ENCODE measurements at places on chromosomes 13 and 19. TPM values are rescaled to one million over a fixed set of nuclear protein-coding genes. Genes with fewer than 3 reads are reported as not detected.

GRCh38 chr19:3192228-3192635, 6.5 kb downstream of the NCLN start:
- no peak for DNase-seq

The KLK3 gene
- total RNA-seq = not detected

The CPB2 gene
- total RNA-seq = not detected

The CPAMD8 gene
- 13.7 TPM for total RNA-seq

GRCh38 chr13:33150126-33150525, 133.9 kb downstream of the KL start:
- DNase-seq = no peak

GRCh38 chr19:46542428-46543230, 47.0 kb upstream of the PNMA8B start:
- DNase-seq = peak; percentile 88

DNA sequence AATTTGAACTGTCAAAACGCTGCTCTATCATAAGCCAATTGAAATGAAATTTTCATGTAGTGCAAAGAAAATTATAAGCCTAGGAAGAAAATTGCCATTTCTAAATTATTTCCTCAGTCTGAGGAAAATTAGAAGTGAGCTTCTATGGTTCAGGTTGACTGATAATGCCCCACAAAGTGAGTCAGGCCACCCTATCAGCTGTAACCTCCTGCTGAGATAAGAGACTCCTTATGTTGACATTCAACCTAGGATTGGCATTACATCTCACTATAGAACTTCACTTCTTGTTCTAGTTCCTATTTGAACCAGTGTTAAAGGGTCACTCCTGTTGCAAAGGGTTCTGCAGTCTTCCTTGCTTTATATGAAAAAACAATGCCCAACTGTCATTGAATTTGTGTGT, 32.6 kb upstream of the RFC3 start:
- DNase-seq = no peak

- no peak for DNase-seq
Measured at GRCh38 chr13:26509491-26509890, 48.0 kb upstream of the WASF3 start.
